ENCODE measurements at places on chromosomes 6 and 20.

DNA sequence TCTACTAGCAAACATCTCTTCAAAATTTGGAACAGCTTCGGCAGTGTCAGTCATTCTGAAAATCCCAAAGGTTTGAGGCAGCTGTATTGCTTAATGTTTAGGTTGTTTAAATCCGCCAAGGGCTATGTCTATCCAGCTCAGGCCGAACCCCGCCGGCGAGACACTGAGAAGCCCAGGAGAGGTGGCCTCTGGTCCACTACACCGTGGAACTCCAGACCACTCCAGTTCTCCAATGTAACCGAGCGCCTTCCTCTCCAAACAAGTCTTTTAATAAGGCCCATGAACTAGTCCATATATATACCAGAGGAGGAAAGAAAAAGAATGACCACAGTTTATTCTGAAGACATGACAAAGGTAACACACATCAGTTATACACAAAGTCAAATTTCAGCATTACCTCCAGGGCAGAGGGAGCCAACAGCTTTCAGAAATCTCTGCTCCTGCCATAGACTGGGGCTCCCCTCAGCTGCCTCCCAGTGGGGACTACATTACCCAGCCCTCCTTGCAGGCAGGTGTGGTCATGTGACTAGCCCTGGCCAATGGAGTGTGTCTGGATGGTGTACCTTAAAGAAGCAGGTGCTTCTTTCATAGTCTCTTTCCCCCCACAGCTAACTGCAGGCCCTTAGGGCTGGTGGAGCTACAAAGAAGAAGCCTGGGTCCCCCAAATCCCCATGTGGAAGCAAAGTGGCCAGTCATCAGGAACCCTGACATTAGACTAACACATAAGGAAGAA lies at the start of gene RAMACL:
RAMACL (minus strand) TSS at position 255 of the 733 bp plus-strand sequence; CDS start at position 54, 201 bp downstream.
- DNase-seq: no peak

DNA sequence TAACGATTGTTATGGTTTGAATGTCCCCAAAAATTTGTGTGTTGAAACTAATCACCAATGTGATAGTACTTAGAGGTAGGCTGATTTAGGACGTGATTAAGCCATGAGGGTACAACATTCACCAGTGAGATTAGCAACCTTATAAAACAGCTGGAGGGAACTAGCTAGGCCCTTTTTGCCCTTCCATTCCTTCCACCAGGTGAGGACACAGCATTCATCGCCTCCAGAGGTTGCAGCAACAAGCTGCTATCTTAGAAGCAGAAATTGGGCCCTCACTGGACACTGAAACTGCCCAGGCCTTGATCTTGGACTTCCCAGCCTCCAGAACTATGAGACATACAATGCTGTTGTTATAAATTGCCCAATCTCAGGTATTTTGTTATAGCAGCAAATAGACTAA lies 340.7 kb upstream of the JARID2 start:
- no peak for DNase-seq

DNA sequence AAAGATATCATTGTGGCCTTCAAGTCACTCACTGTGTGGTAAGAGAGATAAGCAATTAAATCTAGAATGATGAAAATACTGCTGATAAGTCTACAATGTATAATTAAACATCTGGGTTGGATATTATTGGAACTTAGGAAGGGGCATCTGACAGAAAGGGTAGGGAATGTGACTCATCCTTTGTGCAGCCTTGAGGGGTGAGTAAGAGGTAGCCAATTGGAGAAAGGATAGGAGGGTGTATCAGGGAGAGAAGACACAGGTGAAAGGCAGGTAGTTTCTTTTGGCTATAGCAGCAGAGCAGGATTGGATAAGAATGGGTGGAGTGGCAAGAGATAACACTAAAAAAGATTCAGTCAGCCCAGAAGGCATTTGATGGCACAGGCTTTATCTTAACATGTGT lies 182.0 kb downstream of the COL21A1 start:
- DNase-seq: no peak

DNA sequence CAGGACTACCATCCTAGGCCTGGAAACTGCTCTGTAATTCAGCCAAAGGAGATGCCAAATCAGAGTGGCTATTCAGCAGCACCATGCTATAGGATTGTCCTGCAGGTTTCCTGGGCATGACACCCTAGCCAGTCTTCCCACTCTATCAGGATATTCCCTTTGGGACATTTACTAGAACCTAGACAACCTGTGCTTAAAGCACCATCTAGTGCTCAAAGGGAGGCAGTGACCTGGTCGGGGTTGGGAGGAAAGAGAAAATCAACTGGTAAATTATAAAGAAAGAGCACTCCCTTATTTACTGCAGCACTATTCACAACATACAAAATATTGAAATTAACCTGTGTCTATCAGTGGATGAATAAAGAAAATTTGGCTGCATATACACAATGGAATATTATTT lies 67.2 kb upstream of the SMLR1 start:
- no peak for DNase-seq

DNA sequence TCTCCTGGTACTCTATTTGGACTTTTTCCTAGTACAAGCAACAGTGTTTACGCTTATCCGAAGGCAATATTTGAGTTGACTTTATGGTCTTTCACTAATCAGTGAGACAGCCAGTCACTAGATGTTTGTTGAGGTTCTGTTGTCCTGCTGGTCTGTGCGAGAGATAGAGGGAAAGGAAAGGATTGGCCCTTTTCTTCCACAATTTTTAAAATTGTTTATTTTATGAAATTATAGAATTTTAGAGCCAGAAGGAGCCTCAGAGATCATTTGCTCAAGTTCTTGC lies 44.4 kb downstream of the MAP3K4 start:
- DNase-seq: no peak

GRCh38 chr6:108851756-108852155 lies 3.5 kb downstream of the ARMC2 start:
- no peak for DNase-seq

- no peak for DNase-seq
Observed at GRCh38 chr6:138818496-138819194, 22.8 kb downstream of the ECT2L start.

DNA sequence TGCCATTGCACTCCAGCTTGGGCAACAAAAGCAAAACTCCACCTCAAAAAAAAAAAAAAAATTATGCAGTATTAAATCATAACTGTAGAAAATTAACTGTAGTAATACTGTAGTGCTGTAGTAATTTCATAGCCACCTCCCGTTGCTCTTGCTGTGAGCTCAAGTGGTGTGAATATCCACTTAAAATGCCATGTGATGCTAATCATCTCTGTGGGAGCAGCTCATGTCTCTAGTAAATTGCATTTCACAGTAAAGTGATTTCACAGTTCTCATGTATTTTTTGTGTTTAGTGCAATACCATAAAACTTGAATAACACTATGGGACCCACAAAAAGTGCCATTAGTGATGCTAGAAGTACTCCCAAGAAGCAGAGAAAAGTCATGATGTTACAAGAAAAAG lies 14.4 kb upstream of the FAM217A start:
- no peak for DNase-seq

DNA sequence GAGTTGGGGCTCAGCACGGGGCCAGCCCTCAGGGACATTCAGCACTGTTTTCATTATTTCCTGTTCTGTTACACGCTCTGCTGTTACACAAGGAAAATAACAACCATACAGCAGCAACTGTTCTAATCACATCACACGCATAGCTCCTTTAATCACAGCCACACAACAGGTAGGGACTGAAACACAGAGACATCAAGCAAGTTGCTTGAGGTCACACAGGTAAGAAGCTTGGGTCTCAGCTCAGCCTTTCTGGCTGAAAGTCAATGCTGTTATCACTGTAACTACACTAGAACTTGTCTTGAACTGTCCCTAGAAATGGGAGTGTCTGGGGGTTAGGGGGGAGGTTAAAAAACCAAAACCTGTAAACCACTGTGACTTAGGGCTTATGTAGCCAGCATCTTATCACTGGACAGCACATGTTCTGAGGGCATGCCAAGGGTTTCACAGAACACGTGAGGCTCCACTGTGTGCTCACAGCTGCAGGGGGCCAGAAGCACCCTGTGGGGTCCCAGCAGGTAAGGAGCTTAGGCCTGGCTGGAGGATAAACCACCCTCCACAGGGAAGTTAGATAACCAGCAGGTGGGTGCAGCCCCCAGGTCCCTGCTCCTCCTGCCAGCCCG lies 146.0 kb downstream of the EYA2 start:
- no peak for DNase-seq

DNA sequence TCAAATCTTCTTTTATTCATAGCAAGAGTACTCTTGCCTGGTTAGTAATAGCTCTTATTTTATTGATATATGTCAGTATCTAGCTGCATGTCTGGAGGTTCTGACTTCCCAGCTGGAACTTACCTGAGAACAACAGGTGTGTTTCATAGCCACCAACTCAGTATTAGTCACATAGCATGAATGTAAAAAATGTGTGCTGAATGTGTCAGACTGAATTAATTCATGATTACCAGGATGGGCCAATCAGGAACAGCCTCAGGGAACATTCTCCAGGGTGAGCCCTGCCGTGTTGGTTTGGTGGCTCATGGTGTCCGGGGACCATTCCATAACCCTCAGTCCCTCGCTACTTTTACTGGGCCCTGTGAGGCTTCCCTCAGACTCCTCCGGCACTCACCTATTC lies 99.7 kb downstream of the TULP4 start:
- no peak for DNase-seq

- no peak for DNase-seq
Observed at GRCh38 chr20:8678098-8678776, 390.6 kb upstream of the PLCB4 start.

- no peak for DNase-seq
Observed at GRCh38 chr6:25085756-25086155, 150.0 kb upstream of the RIPOR2 start.

DNA sequence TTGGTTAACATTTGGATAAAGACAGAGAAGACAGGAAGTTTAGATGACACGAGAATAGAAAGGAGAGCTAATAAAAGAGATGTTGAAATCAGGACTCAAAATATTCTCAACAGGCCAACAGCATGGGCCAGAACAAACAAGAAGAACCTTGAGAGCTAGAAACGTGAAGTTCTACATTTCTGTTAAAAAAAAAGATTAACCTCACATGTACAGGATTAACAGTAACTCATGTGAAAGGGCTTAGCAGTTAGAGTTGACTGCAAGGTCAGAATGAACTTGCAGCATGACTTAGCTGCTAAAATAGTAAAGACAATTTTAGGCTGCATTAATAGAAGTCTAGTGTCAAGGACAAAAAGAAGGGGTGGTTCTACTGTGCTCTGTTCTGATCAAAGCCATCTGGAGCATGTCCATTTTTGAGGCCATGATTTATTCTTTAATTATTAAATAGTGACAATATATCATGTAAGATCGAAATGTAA lies 331.1 kb upstream of the HSF2 start:
- no peak for DNase-seq

- no peak for DNase-seq
Observed at GRCh38 chr6:11908436-11909105, 103.5 kb upstream of the HIVEP1 start.

DNA sequence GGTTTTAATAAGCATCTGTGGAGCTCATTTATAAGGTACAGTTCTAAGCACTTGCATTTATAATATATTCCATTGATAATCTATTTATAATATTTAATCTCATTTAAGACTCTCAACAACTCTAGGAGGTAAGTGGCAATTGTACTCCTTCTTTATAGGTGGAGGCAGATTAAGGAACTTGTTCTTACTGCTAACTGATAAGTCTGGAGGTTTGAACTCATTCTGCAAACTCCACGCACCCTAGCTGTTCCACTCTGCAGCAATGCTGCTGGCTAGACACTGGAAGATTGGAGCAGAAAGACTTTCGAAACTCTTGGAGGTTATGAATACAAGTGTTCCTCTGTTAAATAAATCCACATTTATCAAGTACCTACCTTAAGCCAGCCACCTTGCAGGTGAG lies 793 bp upstream of the HDAC2 start:
- no peak for DNase-seq

DNA sequence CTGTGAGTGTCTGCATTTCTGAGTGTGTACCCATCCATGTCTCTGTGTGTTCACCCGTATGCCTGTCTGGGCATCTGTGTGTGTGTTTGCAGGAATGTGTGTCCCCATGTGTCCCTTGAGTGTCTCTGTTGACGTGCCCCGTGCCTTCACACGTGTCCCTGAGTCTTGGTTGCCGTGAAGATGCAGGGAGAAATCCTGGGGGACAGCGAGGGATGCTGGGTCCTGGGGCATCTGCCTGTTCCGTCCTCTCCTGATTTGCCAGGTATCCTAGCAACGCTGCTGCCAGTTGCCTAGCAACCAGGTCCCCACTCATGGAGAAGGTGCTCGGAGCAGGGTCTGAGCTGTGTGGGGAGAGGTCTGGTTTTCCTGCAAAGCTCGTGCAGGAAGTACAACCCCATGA lies 6.0 kb upstream of the LKAAEAR1 start:
- no peak for DNase-seq

DNA sequence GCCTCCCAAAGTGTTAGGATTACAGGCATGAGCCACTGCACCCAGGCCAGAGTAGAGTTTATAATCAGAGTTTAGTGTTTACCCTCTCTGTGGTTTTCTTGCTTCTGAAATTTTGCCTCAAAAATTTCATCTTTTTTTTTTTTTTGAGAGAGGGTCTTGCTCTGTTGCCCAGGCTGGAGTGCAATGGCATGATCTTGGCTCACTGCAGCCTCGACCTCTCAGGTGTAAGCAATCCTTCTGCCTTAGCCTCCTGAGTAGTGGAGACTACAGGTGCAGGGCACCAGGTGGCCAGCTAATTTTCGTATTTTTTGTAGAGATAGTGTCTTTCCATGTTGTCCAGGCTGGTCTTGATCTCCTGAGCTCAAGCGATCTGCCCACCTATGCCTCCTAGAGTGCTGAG lies 28.7 kb downstream of the TPX2 start:
- DNase-seq: no peak

GRCh38 chr6:116363759-116364158 lies 7.0 kb upstream of the DSE start:
- DNase-seq: no peak

- no peak for DNase-seq
Observed at GRCh38 chr6:29547573-29547972, 12.0 kb downstream of the UBD start.

- no peak for DNase-seq
Observed at GRCh38 chr20:25283221-25283951, 35.5 kb downstream of the PYGB start.

DNA sequence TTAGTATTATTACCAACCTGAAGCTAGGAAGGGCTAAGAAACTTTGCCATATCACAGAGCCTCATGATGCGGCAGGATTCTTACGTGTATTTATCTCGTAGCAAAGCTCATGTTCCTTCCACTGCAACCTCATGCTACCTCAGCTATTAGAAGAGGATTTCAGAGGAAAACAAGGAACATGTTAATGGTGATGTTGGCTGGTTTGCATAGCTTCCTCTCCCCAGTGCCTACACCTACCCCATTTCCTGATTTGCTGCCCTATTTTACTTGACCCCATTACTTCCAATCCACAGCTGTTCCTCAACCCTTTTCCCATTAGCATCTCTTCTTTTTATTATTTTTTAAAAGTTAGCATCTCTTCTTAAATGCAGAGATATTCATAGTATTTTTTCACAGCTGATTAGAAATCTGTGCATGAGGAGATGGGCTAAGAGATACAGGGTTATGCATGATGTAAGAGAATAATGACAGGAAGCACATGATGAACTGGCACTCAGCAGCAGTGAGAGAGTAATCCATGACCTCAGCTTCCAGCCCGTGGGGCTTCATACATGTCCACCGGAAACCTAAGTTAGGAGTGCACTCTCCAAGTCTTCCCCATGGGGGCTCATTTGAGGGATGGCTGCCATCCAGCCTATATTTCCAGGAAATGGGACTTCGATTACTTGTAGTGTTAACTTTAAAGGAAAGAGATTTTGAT lies 106.1 kb upstream of the ASF1A start:
- DNase-seq: no peak

GRCh38 chr6:11042025-11042749 lies 1.9 kb downstream of the ELOVL2 start:
- DNase-seq: no peak

GRCh38 chr20:45893831-45894230 lies 2.7 kb downstream of the CTSA start:
- DNase-seq: no peak

Data from substantia nigra (tissue), 51 donors.